NCI-H1930 (cell line): ENCODE measurements at places on chromosomes 11 and 22.

- DNase-seq: no peak
Measured at GRCh38 chr11:16986434-16987204, 27.6 kb downstream of the PLEKHA7 start.

DNA sequence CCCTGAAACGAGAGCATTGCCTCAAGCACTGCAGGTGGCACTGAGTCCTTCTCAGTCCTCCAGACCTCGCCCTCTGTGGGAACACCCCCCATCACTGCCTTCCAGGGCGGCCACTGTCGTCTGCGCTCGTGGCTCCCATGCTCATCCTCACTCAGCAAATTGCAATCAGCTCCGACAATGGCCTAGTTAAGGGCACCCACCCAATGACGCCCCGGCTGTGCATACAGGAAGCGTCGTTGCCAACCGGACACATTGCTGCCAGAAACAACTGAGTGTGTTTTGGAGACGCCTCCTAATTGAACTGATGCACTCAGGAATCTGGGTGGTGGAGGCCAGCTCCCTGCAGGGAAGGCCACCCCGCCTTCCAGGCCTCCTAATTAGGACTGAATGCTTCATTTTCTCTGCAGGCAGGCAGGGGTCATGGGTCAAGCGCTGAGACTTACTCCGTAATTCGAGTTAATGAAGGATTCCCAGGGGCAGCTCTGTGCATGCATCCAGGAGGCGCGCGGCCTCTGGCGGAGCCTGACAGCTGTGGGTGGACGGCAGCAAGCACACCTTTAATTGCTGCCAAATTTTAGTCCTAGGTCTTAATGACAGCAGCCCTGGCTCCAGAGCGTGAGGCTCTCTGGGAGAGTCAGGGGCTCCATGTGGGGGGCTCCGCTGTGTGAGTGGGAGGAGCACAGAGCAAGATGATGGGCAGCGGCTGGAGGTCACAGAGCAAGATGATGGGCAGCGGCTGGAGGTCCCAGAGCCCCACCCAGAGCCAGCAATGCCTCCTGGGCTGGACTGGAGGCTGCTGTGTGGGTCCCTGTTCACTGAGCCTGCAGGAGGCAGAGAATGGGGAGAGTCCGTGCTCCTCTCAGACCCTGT lies 199.0 kb downstream of the BRD1 start:
- no peak for DNase-seq

DNA sequence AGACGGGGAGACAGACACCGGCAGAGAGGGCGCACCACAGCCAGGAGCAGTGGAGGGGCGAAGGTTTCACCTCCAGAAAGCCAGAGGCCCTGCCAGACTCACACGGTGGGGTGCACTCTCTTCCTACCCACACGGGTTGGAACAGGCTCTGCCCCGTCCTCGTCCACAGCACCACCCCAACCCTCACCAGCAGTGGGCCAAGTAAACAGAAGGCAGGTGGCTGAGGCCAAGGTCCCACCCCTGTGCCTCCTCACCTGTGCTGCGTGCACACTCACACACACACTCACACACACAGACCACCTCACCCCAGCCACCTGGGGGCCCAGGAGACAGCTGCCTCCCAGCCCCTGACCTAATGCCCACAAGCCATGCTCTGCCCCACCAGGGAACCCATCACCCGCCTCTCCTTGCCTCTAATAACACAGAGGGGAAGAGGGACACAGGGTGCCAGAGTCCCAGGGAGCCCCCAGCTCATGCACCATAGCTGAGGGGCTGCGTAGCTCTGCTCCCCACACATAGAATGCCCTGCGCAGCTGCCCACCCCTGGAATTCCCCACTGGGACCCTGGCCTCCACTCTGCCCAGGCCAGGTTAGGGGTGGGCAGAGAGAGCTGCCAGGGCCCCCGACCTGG lies 3.1 kb downstream of the CYB5R3 start:
- no peak for DNase-seq

DNA sequence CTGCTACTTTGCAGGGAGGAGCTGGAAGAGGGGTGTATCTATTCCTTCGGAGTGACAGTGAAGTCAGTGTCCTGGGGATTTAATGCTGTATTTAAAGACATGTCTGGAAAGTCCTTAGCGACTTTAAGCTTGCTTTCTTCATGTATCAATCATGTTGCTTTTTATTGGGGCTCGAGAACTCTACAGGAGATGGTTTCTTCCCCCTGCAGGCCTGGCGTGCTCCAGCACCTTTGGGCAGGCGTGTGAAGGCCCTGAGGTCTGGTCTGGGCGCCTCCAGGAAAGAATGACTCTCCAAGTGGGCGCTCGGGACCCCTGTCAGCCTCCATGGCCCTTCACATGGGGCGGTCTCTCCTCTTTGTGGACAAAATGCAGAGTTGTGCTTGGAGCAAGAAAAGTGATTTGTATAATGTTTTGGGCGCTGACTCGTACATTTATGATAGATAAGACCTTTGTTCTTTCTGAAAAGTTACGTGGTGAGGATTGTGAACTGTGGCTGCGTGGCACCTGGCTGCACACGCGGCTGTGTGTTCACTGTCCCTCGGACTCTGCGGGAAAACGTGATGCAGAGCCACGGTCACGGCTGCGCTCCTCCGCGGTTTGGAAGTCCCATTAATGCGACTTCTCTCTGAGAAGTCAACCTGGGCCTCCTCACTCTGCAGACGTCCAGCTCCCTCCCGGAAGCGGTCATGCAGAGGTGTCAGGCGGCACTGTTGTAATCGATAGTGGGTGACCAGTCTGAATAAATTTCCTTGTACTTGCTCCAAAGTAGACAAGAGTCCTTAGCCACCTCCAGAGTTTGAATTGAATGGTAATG lies 282.5 kb downstream of the TBC1D22A start:
- DNase-seq: no peak

DNA sequence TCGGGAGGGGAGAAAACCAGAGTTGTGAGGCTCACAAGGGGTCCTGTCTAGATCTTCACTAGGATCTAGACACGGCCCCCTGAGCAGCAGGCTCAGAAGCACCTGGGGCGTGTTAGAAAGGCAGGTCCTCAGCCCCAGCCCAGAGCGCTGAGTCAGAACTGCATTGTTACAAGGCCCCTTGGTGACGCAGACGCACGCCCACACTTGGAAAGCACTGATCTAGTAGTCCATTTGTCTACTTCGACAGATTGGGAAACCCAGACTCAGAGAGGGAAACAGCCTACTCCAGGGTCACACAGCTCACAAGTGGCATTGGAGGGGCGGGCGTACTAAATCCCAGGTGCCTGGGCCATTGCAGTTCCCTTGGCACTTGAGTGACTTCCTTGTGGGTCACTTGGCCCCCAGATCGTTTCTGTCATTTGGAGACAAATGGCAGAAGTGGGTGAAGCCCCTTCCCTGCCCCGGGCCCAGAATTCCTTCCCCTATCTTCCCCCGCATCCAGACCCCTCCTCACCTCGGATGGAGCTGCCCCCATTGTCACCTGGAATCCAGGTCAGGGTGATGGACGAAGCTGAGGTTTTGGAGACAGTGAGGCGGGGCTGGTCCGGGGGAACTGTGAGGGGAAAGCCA lies 110.8 kb downstream of the CEP164 start:
- DNase-seq: no peak
